ENCODE measurements at places on chromosomes 16 and 17. TPM values are rescaled to one million over a fixed set of nuclear protein-coding genes. Genes with fewer than 3 reads are reported as not detected.

The ARL17B gene
- total RNA-seq: 43.3 TPM

GRCh38 chr17:47720754-47721533 lies 12.1 kb upstream of the TBX21 start:
- H3K4me3 ChIP-seq: no peak overlapping the region
- DNase-seq: peak; percentile 62
- peak overlapping the region; percentile 41 for H3K27ac ChIP-seq
- H3K36me3 ChIP-seq: no peaks in the 10 kb centered on the region
- peaks cover 15% of the 10 kb centered on the region for H3K27me3 ChIP-seq

DNA sequence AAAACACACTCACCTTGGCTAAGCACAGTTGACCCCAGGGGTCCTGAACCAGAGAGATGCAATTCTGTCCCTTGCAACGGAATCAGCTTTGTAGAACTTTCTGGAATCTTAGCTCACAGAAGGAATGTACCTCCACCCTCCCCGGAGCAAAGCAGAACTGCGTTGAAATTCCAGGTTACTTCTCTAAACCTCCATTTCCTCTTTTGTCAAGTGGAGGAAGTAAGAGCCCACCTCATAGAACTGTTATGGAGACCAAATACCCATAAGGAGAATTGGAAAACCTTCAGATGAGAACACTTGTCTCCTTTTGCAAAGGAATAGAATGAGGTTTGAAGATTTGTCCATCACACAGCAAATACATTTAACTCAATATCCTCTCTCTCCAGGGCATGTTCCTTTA lies 86.6 kb upstream of the RBBP6 start:
- H3K27ac ChIP-seq: no peak overlapping the region
- no peaks in the 10 kb centered on the region for H3K36me3 ChIP-seq
- H3K4me3 ChIP-seq: no peak overlapping the region
- no peaks in the 10 kb centered on the region for H3K4me1 ChIP-seq
- DNase-seq: no peak

The UTS2R gene
- not detected for total RNA-seq

All from activated B cell treated with CpG ODN at 0.5 μM for 24 hours (primary cell).